ENCODE measurements at places on chromosomes 7 and 10. TPM values are rescaled to one million over a fixed set of nuclear protein-coding genes. Genes with fewer than 3 reads are reported as not detected.
A peak's percentile ranks its signal among the peaks of the same experiment; 100 is the strongest.

Gene PIP
- not detected for total RNA-seq

Gene CDC14C
- total RNA-seq: not detected

- peak; percentile 46 for DNase-seq
Observed at GRCh38 chr10:65818990-65819389, 1106.8 kb upstream of the LRRTM3 start.

Gene NPC1L1
- total RNA-seq: not detected

- DNase-seq: peak; percentile 34
Observed at GRCh38 chr10:35486297-35486990, 118.7 kb upstream of the GJD4 start.

Gene ABCB1
- not detected for total RNA-seq

DNA sequence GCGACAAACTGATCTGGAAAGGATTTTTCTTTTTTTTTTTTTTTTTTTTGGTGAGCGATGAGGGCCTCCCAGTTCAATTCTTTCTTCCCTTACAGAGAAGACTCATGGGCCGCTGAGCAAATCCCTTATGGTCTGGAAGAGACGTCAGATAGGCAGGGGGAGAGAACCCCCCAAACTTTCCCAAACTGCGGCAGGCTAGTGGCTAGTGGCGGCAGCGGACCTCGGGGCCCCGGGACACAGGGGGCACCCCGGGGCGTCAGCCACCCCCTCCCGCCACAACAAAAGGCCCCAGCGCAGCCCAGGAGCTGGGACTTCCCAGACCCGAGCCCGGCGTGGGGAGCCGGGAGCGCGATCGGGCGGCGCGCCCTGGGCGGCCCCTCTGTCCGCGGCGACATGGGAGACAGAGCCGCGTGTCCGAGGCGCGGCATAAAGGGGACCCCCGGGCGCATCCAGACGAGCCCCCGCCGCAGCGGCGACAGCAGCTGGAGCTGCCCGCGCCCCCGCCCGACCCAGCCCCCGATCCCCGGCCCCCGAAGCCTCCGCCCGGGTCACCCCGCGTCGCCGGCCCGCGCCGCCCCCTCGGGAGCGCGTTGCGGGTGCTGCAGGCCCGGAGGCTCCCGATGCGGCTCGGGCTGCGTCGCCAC lies 755 bp downstream of the FAM171A1 start:
- DNase-seq: peak; percentile 36

- DNase-seq: no peak
Observed at GRCh38 chr10:26468291-26468690, 30.1 kb downstream of the APBB1IP start.

GRCh38 chr10:72886621-72887020 lies 6.9 kb upstream of the OIT3 start:
- no peak for DNase-seq

DNA sequence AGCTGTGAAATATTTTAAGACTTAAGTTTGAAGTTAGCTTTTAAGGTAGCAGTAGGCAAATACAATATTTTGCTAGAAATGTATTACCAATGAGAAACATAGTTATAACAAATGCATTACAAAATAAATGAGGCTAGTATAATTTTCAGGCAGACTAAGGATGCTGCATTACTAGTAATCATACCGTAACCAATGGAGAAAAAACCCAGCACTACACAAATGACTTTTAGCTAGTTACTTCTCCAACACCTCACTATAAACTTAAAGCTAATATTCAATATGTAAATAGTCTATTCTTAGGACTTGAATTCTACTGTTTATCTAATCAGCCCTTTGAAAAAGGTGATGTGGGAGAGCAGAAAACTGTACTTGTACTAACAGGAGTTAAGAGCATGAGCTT lies 285.3 kb upstream of the KLF14 start:
- no peak for DNase-seq

Gene OPN1SW
- 2.8 TPM for total RNA-seq

Gene MGMT
- 18.7 TPM for total RNA-seq

Gene CPED1
- total RNA-seq: 26.5 TPM

GRCh38 chr10:26516540-26517101 lies 78.5 kb downstream of the APBB1IP start:
- DNase-seq: no peak

Gene UCMA
- total RNA-seq: not detected

DNA sequence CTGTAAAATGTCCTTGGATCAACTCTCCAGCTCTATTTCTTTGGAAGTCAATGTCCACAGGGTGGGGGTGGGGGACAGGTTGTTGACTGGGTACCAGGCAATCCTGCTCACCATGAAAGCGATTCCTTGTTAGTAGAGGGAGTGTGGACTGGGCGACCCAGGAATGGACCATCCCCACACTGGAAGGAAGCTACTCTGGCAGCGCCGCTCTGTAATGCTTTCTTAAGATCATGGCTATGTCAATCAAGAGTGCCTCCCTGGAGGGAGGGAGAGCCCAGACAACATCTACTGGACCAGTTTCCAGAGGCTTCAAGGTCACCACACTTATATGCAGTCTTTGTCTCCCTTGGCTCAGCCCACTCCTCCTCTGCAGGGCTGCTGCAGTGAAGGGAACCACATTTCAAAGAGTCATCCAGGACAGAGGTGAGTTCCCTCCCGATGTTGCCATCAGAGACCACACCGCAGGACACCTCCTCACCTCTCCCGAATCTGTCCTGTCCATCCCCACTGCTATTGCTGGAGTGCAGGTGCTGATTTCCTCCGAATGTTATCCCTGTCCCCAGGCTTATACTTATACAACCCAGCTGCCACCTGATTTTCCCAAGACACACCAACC lies 6.9 kb downstream of the GIMAP5 start:
- DNase-seq: no peak

Gene CHCHD3
- 133 TPM for total RNA-seq

Gene SH2B2
- total RNA-seq: 51.6 TPM

DNA sequence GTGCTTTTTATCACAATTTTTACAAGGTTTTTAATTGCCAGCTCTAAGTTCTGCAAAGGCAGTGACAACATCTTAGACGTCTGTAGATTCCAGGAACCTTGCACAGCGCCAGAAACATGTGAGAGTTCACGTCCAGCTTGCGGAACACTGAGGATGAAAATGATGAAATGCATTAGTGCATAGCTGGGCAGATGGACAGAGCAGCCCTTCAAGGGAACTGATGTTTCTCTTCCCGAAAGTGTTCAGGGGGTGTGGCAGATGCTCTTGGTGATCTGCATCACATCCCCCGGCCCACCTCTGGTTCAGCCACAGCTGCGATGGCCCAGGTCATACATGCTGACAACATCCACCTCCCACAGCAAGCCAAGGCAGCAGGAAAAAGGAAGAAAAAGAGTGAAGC lies 40.9 kb downstream of the ITIH5 start:
- DNase-seq: no peak

DNA sequence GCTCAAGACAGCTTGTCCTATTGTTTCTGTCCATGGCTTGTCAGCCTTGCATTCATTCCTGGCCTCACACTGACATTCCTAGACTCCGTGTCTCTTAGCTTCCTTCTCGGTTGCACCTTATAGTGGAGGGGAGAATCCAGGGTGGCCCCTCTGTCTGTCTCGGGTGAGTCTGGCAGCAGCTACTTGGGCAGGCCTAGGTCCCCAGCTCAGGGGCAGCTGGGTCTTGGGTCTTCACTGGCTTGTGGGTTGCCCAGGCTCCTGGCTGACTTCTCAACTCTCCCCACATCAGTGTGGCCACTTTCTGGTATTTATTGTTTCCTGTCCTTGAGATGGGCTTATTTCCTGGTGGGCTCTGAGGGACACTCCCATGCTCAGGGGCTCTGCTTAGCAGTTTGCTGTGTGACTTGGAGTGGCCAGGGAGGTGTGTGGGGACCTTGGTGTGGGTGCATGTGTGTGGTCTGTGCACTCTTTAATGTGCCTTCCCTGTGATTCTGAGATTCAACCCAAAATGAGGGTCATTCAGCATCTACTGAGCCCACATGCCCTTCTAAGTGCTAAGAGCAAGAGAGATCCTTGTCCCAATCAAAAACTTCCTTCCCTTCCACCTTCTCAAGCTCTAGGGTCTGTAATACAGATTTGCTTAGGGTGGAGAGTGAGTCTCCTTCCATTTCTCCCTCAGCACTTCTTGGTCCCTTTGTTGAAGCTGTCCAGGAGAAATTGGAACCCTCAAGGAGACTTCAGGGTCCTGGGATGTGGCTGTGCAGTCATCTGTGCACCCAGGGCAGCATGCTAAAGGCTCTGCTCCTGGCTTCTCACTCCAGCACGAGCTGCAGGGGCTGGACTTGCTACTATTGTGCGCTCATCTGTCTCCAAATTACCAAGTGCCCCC lies 20.1 kb downstream of the UPP1 start:
- DNase-seq: no peak

DNA sequence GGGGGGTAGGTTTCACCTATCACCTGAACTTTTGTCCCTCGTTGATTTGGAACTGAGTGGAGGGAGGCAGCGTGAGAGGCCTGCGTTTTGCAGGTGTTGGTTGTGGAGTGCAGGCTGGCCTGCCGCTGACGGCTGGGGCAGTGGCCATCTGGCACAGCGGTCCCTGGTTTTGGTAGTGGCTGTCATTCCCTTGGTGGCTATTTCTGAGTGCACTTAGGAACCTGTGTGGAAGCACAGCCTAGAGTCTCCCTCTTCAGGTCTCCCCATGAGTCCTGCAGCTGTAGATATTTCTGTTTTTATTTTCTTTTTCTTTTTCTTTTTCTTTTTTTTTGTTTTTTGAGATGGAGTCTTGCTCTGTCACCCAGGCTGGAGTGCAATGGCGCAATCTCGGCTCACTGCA lies 129.2 kb downstream of the CUL2 start:
- DNase-seq: peak; percentile 33

DNA sequence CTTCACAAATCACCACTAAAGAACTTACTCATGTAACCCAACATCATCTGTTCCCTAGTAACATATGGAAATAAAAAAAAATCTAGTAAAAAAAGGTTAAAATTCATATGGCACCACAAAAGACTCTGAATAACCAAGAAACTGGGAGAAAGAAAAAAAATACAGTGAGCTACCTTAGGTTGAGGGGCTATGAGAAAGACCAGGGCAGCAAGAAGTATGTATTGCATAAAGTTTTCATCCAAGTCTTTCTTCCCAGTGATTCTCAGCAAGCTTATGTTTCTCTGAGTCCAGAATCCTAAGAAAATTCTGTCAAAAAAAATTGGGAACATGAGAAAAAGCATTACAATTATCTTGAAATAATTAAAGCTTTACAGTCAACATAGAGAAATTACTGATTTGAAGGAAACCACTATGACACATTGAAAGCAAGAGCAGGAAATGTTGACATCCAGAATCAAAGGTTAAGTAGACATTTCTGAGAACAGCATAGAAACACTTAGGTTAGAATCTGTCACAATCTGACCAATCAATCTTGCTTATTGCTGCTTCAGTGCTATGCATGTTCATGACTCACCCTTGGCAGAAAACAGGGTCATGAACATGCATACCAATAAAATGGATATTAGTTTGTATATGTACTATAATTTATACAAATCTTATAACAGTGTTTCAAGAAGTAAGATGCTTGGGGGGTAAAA lies 494.0 kb upstream of the POT1 start:
- DNase-seq: no peak

Gene ZNF783
- total RNA-seq: 23.6 TPM
